ENCODE measurements at places on chromosomes 2 and 18.

DNA sequence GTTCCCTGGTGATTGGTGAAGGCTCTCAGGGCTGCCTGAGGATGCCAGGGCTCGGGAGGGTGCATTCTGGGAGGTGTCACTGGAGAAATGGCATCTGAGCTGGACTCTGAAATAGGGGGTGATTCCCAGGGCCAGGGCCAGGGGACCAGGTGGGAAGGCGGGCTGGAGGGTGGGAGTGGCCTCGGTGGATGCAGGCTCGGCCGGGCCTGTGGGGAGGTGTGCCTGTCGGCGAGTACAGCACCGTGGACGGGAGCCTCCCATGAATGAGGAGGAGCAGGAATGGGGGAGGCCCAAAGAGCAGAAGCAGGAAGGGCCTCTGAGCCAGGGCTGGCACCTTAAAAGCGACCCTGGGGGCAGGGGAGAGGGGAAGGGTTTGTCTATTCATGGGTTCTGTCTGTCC is 116.8 kb downstream of the GBX2 start:
- no peak for DNase-seq

- no peak for DNase-seq
Measured at GRCh38 chr2:163417596-163418337, 318.0 kb downstream of the FIGN start.

DNA sequence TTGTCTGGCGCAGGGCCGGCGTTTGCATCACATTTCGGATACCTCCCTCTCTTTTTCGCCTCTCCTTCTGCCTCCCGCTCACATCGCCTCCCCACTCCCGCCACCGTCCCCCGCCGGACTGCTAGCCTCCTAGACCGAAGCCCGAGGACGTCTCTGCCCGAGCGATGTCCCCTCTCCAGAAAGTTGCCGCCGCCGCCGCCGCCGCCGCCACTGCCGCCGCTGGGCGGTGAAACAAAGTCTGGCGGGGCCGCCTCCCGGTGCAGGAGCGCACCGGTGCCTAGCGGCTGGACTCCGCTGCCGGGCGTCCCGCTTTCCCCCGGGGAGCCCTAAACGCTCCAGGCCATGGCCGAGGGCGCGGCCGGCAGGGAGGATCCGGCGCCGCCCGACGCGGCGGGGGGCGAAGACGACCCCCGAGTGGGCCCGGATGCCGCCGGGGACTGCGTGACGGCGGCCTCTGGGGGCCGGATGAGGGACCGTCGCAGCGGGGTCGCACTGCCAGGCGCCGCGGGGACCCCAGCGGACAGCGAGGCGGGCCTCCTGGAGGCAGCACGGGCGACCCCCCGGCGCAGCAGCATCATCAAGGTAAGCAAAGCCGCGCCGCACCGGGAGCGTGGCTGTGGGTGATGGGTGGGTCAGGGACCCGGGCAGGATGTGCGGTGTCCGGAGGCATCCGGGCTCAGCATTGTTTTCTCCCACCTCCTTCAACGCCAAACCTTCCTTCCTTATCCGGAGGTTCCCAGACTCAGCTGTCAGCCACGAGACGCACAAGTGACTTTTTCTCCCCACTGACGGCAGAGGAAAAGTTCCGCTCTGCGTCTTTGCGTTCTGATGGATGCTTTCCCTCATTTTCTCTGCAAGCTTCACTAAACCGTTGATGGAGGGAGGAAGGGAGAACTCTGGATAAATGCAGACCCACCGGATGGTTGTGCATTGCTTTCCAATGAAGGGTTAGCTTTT is 643 bp downstream of the PLCL1 start:
- no peak for DNase-seq

- DNase-seq, result no peak
Measured at GRCh38 chr2:220215785-220216184, 588.4 kb downstream of the SLC4A3 start.

- no peak for DNase-seq
Measured at GRCh38 chr2:238167761-238168160, 9.0 kb downstream of the ERFE start.

DNA sequence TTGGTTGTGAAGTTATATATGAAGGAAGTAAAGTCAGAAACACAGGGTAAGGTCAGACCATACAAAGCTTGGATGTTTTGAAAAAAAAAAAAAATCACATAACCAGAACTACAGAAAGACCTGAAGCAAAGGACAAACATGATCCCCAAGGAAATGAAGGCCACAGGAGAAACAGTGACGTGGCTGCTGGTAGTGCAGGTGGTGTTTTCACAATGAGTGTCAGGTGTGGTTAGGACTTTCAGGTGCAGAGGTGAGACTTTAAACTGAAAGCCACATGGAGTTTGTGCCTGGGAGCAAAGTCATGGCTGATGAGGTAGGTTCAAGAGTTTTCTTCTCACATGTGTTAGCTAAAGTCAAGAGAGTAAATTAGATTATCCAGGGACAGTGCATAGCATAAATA is 270.7 kb downstream of the PIEZO2 start:
- no peak for DNase-seq

DNA sequence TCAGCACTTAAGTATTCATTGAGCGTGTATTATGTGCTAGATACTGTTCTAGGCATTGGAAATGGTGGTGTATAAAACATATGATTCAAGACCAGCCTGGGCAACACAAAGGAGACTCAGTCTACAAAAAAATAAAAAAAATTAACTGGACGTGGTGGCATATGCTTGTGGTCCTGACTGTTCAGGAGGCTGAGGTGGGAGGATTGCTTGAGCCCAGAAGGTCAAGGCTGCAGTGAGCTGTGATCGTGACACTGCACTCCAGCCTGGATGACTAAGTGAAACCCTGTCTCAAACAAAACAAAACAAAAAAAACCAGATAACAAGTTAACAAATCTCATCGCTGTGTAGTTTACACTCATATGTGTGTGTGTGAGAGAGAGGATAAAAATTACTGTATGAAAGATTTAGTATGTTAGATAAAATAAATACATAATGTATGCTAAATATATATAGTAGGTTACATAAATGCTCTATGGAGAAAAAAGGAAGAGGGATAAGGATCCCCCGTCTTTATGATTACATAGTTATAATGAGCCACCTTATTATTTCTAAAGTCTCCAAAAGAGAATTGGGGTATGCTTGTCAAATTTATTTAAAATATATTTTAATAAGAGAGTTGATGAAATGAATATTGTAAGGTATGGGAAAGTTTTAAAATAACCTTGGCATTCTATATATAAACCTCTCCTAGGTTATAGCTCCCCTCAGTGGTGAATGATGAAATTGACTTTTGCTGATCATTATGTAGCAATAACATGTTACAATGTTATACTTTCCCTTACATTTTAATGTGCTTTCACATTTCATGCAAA is 69.2 kb downstream of the EHBP1 start:
- DNase-seq, result no peak

DNA sequence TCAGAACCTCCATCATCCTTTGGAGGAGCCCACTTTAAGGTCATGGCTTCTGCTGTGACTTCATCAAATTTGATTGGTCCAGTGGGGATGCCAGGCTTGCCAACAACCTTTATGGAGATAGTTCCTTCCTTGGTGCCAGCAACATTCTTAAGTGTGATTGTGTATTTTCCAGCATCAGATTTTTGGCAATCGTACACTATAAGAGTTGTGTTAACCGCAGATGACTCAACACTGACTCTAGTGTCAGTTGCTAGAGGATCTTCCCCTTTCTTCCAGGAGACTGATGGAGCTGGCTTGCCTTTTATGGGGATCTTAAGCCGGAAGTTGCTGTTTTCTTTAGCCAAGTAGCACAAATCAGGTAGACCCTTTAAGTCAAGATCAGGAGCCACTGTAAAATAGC is 98.7 kb downstream of the PLEKHA3 start:
- no peak for DNase-seq

DNA sequence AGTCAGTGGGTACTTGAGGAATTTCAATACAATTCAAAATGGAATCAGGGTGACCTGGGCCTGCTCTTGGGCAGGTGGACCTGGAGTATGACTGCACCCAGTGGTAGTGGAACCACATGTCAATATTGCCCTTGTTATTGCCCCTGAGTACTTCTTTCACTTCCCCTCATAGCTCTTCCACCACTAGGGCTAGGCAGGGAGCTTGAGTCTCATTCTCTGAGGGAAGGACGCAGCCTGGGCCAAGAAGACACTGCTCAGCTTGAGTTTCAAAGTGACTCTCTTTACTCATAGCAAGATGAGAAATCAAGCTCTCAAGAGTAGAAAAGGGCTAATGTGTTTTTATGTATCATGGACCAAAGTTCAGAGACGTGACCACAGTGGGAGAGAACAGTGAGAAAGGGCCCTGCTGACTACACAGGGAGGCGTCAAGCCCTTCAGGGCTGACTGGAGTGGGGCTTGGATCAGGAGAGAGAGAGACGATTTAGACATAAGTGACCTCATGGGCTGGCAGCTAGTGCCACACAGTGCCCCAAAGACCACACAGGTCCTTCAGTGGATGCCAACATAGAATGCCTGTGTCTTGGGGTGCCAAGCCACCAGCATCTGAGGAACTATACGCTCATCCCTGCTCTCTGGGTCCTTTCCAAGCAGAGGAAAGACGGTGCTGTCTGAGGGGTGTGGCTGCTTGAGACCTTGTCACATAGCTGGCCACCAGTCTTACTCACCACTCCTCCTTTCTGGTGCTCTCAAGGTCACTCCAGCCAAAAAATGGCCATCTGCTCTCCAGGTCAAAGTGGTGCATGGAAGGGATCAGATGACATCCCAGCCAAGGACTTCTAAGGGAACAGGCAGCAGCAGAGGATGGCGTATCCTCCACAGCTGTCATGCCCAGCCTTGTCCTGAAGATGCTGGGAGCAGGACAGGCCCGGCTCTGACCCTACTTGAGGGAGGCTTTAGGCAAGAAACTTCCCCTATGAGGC is 13.0 kb downstream of the PTMA start:
- DNase-seq, result no peak

- no peak for DNase-seq
Measured at GRCh38 chr2:60676706-60677330, 79.2 kb upstream of the PAPOLG start.

GRCh38 chr2:18548621-18549020 is 11.8 kb downstream of the RDH14 start:
- no peak for DNase-seq

DNA sequence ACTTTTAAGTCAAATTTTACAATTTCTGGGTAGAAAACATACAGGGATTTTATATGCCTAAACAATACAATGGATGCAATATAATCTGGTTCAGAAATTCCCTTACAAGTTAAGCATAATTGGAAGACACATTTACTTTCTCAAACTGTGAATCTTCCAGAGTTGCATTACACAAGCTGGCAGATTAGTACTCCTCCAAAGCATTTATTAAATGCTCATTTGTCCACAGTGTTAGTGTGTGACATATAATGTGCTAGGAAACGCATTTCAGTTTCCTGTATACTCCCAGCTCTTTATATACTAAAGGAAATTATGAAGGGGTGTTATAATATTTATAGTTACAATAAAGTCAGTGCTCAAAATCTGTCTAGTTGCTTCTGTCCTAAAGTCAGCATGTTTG is 239.0 kb upstream of the FIGN start:
- no peak for DNase-seq

- no peak for DNase-seq
Measured at GRCh38 chr2:235026649-235027557, 75.1 kb downstream of the SH3BP4 start.

DNA sequence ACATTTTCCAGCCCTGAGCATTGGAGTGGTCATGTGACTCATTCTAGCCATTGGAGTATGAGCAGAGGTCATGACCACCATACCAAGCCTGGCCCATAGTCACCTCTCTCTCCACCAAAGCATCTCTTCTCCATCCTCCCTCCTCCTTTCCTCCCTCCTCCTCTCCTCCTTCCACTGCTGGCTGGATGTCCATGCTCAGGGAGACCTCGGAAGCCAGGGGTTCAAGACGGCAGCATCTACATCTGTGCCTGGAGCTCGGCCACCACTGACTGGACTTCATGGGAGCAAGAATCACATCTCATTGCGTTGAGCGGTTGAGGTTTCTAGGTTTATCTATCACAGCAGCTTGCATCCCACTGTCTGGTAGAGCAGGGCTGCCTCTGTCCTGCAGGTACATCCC is 252.4 kb downstream of the NDUFA10 start:
- no peak for DNase-seq

DNA sequence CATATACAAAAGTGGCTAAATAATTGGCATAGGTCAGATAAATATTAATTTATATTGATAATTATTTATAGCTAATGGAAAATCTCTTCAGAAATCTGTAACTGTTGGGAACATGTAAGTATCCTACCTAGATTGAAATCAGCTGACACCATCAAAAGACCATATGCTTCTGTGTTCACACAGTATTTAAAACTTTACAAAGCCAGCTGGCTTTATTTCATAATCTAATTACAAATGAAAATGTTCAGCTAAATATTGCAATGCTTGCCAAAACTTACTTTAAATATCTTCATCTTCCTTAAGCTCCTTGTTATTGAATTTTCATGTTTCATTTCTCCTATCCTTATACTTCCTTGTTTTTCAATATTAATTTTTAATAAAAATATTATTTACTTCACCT is 190.9 kb upstream of the DOK6 start:
- no peak for DNase-seq

DNA sequence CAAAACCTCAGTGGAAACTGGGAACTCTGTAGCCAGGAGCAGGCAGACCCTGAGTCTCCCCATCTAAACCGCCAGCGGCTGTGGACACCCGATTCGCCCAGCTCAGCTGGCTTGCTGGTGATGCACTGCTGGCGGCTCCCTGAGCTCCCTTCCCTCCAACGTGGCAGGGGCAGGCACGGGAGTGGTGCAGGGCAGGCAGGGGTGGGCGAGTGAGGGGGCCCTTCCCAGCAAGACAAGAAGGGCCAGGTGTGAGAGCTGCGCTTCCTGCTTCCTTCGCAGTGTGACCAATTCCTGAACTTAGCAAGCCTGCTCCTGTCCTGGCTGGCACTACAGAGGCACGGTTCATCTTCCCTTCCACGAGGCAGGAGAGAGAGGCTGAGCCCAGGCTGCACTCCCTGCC is 12.3 kb upstream of the SEMA4C start:
- no peak for DNase-seq

GRCh38 chr2:74072565-74072964 is 75.1 kb downstream of the BOLA3 start:
- DNase-seq, result no peak

DNA sequence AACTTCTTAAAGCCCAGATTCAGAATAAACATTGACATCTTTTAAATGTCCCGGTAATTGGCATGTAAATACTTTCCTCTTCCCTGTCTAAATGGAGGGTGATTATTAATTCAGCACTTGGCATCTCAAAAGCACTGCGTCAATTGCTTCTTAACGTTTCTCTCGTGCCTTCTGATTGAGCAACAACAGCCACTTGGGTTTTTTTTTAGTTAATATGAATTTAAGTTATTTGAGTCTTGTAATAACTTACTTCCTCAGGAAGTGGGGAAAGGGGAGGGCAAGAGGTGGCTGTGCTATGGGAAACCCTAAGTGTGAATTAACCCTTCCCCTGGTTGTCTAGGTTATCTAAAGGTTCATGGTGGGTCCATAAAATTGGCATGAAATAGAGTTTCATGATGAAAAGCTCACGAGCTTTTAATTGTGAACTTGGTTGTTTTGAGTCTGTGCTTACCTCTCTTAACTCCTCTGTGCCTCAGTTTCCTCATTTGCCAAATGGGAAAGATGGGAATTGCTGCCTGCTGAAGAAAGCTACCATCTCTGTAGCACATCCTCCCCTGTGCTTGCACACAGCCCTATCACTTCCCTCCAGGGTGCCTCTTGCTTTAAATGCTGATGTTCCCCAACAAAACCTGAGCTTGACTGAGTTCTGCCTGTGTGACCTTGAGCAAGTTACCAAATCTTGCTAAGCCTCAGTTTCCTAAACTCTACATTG is 126.3 kb upstream of the BCL2L11 start:
- DNase-seq, result no peak

- no peak for DNase-seq
Measured at GRCh38 chr2:170905864-170906263, 23.2 kb upstream of the GORASP2 start.
